Naive thymus-derived CD4-positive, alpha-beta T cell (primary cell): ENCODE measurements at places on chromosomes 5 and 9. TPM values are rescaled to one million over a fixed set of nuclear protein-coding genes. Genes with fewer than 3 reads are reported as not detected.

GRCh38 chr5:142459209-142459608 lies 134.4 kb upstream of the SPRY4 start:
- no peak for DNase-seq

DNA sequence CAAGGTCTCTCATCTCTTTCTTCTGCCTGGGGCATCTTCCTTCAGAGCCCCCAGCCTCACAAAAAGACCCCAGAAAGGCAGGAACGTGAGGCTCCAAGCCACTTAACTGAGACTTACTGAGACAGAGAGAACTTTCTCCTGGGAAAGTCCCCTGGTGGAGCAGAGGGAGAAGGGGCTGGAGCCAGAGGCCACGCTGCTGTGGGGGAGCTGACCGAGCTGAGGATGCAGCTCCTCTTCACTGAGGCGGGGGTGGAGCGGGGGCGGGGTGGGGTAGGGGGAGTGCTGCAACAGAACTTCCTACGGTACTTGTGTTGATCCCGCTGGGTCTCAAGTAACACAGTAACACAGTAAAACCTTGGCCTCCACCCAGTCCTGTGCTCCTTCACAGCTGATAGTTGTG lies 204.0 kb downstream of the FSTL4 start:
- no peak for DNase-seq

GRCh38 chr9:23779220-23779619 lies 46.8 kb downstream of the ELAVL2 start:
- DNase-seq: no peak

- no peak for DNase-seq
These were observed 455.6 kb upstream of the CD180 start for GRCh38 chr5:67652201-67652600.

DNA sequence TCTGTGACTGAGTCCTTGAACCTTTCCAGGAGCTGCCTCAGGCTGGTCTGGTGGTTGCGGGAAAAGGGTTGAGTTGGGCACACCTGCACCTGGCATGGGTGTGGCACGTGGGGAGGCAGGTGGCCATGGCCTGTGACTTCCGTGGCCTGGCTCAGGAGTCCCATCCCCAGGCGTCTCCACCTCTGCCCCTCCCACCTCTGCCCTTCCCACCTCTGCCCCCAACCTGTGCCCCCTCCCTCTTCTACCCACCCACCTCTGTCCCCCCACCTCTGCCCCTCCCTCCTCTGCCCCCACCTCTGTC lies 1.9 kb upstream of the QRFP start:
- no peak for DNase-seq

DNA sequence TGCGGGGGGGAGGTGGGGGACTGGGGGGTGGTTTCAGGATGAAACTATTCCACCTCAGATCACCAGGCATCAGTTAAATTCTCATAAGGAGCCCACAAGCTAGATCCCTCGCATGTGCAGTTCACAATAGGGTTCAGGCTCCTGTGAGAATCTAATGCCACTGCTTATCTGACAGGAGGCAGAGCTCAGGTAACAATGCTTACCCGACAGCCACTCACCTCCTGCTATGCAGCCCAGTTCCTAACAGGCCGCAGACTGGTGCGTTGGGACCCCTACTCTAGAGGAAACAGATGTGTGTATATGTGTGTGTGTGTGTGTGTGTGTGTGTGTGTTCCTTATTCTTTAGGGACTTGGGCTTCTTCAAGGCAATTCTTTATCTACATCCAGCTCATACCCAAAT lies 352.3 kb upstream of the CCNH start:
- DNase-seq: no peak

GRCh38 chr9:109411069-109411761 lies 86.9 kb downstream of the PTPN3 start:
- DNase-seq: no peak

DNA sequence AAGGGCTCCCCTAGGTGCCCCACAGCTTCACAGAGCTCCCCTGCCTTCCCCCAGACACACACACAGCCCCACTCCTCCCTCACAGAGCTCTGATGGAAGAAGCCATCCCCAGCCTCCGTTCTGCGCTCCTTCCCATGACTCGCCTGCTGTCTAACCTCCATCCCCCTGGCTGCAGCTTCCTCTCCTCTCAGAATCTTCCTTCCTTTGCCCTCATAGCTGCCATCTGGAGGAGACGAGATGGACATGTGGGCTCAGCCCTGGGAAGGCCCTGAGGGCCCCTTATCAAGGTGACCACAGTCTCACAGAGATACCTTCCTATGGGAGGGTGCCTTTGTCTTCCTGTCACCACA lies 94.3 kb downstream of the PCDH1 start:
- DNase-seq: no peak

GRCh38 chr5:52989025-52989780 lies at the start of gene ITGA2:
Gene ITGA2 (plus strand): TSS chr5:52989352. CDS start chr5:52989469, 117 bp downstream.
- DNase-seq: peak; percentile 11

The TAF11L7 gene
- total RNA-seq: not detected in 2 replicates

The ORM1 gene
- total RNA-seq: not detected

The OR1L6 gene
- total RNA-seq: not detected in 2 replicates

The PKN3 gene
- total RNA-seq: 1.6 TPM

The TMEM215 gene
- not detected for total RNA-seq
